Stimulated activated CD8-positive, alpha-beta memory T cell treated with anti-CD3 and anti-CD28 coated beads, Interleukin-7, amount 100 ng/mL, for 1 hour (primary cell): ENCODE measurements at places on chromosomes 2 and 18.

DNA sequence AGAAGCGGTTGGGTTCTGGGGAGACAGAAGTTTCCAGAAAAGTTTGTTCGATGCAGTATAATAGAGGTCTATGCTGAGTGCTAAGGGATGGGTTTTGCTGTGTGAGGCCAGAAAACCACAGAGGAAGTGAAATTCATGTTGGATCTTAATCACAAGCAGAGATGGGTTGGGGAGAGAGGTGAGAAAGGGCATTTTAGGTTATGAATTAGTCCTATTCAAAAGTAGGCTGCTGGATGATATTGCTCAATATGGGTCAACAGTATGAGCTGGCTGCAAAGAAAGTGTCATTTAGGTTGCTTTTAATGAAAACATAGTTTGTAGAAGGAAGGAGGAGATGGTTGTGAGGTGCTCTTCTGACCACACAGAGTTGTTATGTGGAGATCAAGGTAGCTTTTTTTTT is 118.8 kb upstream of the LHCGR start:
- no peak for DNase-seq

- no peak for DNase-seq
These were observed 111.1 kb upstream of the SPOPL start for GRCh38 chr2:138390316-138390945.

- DNase-seq, result no peak
These were observed 88.8 kb upstream of the ASB18 start for GRCh38 chr2:236352761-236353593.

DNA sequence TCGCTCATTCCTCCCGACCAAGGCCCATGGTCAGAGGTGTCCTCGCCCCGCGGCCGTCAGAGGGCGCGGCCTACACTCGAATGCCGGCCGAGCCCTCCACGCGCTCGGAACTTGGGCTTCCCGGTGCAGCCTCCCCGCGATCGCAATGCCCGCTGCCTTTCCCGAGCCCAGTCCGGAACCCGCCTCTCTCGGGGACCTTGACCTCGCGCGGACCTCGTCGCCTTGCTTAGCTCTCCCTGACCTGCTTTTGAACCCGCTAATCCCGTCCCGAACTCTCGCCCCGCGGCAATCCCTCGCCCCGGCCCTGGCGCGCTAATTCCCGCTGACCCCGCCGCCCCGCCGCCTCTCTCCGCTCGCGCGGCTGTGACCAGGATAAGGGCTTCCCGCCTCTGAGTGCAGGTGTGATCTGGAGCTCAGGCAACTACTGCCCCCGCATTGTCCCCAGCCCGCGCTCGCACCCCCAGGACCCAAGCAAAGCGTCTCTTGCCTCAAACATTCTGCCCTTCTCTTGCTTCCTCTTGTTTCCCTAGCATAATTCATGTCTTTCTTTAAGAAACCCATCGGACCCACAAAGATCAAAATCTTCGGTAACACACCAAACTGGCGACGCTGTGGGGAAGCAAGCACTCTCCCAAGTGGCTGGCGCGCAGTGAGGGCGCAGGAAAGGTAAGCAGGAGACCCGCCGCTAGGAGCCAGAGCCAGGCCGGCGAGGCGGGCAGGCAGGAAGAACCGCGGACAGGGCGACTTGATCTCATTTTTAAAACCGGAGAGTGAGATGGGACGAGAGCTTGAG is 46.6 kb upstream of the ATP6V1B1 start:
- no peak for DNase-seq

DNA sequence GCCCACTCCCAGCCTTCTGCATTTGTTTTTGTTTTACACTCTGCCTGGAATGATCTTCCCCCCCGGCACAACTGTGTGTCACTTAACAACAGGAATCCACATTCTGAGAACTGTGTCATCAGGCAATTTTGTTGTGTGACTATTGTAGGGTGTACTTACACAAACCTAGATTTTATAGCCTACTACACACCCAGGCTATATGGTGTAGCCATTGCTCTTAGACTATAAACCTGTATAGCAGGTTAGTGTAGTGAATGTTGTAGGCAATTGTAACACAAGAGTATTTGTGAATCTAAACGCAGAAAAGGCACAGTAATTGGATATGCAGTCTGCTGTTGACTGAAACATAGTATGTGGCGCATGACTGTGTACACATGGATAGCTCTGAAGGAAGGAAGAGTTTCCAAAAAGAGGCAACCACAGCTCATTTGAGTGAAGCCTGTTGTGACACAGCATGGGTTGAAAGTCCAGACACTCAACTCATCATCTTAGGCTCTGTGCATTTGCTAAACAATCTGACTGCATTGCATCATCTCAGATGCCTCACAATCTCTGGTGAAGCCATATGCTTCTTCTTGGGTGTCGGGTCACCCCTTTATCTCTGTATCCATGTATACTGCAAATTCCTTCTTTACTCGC is 506.6 kb upstream of the SPHKAP start:
- DNase-seq, result no peak

DNA sequence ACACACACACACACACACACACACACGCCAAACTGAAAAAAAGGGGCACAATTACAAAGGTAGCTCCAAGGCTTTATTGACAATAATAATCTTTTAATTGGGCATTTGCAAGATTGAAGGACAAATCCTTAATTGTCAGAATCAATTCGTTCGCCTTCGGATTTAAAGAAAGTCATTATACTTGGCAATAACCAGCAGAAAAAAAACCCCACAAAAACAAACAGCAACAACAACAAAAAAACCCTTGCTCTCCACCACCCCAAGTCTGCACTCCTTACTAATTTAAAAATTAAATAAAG is 1.8 kb upstream of the HOXD8 start:
- DNase-seq, result no peak
